Kidney glomerular epithelial cell (primary cell): ENCODE measurements at places on chromosomes 3 and 15.

GRCh38 chr3:43254125-43254524 is 32.2 kb upstream of the SNRK start:
- no peak for DNase-seq

GRCh38 chr3:141192345-141192744 is 39.3 kb upstream of the PXYLP1 start:
- peak; percentile 97 for DNase-seq

DNA sequence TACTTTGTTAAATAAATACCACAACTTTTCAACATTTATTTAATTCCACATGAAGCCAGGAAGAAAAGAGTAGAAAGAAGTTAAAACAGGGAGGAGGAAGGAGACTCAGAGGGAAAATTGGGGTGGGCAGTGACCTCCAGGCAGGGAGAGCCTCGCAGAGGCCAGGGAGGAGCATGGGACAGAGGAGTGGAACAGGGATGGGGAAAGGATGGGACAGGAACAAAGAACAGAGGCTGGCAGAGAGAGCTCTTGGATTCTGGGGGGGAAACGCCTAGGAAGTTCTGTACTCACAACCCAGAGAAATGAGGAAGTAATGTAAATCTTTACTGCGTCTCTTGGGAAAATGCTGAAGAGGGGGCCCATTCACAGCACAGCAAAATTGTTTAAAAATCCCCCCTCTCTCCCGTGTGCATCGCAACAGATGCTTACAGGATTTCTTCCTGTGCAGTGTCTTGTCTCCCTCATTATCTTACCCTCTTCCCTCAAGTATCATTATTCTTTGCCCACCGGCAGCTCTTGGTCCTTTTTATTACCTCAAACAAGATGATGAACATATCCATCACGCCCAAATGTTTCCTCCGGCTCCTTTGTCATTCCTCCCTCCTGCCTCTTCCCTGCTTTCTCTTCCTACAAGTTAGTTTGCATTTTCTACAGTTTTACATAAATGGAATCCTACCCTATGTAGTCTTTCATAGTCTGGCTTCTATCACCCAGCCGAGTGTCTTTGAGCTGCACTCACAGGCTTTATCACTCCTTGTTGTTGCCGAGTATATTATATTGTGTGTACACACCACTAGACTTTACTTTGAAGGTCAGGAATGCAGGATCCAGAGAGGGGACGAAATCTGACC is 65.5 kb downstream of the ARHGAP31 start:
- no peak for DNase-seq

- DNase-seq = no peak
These were observed 10.0 kb downstream of the SEC61A1 start for GRCh38 chr3:128062033-128062745.

DNA sequence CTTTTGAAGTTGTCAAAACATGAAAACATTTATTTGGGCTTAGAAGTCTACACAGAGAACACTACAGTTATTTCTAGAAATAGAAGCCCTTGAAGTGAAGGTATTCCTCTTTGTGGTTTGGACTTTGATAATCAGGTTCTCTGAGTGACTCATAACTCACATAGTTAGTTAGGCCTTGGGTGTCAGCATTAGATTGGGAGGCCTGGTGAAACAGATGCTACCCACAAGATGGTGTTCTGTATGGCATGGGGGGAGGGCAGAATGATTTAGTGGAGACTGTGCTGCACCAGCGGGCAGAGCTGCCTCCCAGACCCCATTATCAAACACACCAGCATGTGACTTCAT is 108.9 kb upstream of the ETV5 start:
- no peak for DNase-seq

DNA sequence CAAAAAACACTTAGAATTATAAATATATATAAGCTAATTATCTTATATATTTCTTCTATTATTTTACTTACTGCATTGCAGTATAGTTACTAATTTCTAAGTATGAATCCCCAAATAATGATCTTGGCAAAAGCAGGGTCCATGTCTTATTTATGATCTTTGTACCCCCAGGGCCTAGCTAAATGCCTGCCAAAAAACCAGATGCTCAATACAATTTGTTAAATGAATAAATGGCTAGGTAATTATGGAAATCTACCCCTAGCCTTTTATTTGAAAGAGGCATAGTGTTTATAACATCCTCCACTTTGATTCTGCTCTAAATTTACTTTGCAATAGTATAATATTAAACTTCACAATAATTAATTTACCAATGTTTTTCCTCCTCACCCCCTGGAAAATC is 69.5 kb downstream of the CSNK1G1 start:
- no peak for DNase-seq

DNA sequence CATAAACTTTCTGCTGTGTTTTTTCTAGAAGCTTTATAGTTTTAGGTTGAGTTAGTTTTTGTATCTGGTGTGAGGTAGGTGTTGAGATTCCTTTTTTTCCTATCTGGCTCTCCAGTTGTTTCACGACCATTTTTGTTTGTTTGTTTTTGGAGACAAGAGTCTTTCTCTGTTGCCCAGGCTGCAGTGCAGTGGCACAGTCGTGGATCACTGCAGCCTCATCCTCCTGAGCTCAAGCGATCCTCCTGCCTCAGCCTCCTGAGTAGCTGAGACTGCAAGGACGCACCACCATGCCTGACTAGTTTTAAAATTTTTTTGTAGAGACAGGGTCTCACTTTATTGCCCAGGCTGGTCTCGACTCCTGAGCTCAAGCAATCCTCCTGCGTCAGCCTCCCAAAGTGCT is 20.6 kb downstream of the RNF111 start:
- no peak for DNase-seq

DNA sequence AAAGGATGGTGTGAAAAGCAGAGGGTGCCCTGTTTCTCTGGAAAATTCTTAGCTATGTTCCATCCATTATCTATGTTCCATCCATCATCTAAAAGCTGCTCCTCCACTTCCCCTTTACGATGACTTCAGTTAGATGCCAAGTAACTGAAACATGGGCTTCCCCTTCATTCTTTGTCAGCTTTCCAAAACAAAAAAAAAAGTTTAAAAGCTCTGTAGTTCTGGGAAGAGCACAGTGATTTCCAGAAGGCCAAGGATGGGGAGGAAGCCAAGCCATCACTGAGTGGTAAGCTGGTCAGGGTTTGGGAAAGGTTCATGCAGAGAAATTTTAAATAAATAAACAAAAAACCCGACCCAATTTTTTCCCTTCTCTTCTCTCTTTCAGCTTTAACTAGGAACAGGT is 111.5 kb downstream of the CFAP44 start:
- DNase-seq = no peak

DNA sequence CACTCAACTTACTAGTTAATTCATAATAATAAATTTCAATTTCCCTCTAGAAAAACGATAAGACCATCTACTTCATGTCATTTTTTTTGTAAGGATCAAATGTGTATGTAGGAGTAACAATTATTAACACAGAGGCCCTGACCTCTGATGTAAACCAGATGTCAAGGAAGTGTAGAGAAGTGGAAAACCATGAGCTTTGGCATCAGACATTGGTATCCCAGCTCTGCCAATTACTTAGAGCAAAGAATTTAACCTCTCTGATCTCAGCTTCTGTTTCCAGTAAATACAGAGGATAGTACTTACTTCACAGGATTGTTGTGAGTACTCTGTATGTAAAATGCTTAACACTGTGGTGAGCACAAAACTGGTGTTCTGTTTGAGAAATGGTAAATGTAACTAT is 17.5 kb downstream of the AQR start:
- DNase-seq = no peak

GRCh38 chr3:17040990-17041377 is 156.2 kb downstream of the PLCL2 start:
- DNase-seq = no peak

GRCh38 chr15:100592898-100593297 is 9.1 kb downstream of the LINS1 start:
- DNase-seq = no peak
